ENCODE measurements at places on chromosomes 4 and X.

DNA sequence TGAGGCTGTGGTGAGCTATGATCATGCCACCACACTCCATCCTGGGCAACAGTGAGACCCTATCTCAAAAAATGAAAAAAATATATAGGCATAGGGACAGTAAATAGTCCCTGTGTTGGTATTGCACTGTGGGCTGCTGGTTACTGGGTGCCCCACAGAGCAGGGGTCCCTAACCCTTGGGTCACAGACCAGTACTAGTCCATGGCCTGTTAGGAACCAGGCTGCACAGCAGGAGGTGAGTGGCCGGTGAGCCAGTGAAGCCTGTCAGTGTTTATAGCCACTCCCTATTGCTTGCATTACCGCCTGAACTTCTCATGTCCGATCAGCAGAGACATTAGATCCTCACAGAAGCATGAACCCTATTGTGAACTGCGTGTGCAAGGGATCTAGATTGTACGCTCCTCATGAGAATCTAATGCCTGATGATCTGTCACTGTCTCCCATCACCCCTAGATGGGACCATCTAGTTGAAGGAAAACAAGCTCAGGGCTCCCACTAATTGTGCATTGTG lies 106.5 kb downstream of the TNIP2 start:
- DNase-seq = no peak

DNA sequence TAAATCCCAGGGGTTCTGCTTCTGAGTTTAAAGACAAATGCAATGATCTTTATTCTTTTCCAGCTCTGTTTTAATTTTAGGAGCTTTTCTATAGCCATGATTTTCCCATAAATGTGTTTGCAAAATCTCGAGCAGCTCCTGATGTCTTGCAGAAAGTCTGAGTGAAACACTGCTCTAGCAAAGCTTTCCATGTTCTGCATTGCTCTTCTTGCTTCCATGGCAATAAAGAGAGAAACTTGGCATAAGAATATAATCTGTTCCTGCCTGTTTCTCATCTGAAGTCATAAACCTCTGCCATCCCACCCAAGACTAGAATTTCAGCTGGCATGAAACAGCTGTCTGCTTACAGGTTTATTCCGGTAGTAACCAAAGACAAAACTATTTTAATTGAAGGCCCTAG lies 254.5 kb downstream of the SPRY1 start:
- no peak for DNase-seq

DNA sequence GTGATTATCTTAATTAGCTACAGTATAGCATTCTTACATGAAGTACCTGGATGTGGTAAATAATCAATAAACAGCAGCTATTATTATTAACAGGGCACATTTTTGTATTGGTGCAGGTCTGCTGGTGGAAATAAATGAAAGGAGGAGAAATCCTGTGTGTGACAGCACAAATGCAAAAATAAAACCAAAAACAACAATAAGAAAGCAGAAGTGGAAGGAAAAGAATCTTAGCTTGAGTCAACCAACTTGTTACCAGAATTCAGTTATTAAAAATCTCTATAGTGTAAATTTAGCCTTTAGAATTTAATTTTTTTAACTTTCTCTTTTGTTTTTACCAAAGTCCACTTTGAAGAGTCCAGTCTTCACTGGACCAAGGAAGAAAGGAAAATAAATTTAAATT lies 63.1 kb upstream of the LSM6 start:
- DNase-seq = no peak

DNA sequence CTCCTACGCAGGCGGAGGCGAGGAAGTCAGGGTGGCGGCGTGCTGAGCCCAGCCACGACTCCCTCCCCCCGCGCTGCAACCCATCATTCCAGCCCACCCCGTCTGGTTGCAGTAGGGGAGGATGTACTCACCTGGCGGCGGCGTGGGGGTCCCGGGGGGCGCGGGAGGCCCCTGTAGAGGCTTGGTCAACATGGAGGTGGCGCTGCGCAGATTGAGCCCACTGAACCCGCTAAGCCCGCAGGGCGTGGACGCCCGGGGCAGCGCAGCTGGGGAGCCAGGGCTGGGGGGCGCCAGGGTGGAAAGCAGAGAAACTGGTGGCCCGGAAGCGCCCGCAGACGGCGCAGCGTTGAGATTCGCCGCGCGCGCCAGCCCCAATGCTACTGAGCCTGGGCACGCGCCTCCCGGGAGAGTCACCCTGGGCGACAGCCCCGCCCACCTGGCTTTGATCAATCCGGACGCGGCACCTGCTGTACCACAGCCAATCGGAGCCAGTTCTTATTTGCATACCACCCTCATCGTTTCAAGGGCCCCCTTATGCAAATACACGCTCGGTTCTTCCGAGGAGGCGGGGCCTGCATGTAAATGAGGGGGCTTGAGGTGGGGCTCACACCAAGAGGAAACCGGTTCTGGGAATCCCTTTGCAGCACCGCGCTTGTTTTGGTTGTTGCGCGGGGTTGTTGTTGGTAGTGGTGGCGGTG lies at the start of gene PIM2:
TSS of gene PIM2 (minus strand) at position 382 of the 698 bp plus-strand sequence. CDS start at position 192, 190 bp downstream.
- peak; percentile 80 for DNase-seq

DNA sequence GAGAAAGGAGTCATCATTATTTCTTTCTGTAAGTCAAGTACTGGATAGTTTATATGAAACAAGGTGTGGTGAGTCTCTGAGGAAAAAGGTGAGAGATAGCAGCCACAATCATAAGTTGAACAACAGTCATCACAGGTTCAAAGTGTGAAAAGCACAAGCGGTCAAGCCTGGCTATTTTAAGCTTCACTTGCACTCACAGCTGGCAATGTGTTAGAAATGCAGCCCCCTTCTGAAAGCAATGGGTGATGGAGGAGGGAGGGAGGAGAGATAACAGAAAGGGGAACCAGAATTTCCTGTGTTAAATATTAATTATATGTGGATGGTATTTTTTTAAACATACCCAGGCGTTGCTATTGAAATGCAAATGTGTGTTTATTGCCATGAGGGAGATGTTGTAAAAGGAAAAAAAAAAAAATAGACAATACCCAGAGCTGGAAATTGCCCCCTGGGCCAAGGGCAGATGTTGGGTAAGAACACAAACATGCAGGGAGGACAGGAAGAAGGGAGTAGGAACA lies 26.9 kb upstream of the BMP3 start:
- no peak for DNase-seq

DNA sequence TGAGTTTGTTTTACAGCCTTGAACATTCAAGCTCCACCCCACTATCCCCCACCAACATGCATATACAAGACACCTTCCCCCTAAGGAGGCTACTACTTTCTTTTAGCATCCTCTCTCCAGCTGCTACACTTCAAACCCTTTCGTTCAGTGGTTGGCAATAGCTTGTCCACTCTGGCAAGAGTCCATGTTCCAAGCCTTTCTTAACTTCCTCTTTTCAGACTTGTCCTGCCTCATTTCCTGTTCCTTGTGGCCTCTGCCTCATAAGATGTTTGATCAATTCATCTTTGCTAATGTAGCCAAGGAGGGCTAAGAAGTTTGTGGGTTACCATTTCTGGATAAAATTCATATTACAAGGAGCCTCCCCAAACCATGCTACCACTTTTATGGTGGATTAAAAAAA lies 20.8 kb upstream of the ZCCHC12 start:
- DNase-seq = no peak

GRCh38 chrX:30589146-30589888 lies 11.8 kb upstream of the TASL start:
- DNase-seq = no peak

GRCh38 chrX:31717474-31717873 lies 645.6 kb upstream of the FTHL17 start:
- no peak for DNase-seq

GRCh38 chr4:55571806-55572205 lies 20.2 kb downstream of the PDCL2 start:
- DNase-seq = no peak

GRCh38 chr4:80139671-80140070 lies 57.6 kb upstream of the PRDM8 start:
- no peak for DNase-seq

DNA sequence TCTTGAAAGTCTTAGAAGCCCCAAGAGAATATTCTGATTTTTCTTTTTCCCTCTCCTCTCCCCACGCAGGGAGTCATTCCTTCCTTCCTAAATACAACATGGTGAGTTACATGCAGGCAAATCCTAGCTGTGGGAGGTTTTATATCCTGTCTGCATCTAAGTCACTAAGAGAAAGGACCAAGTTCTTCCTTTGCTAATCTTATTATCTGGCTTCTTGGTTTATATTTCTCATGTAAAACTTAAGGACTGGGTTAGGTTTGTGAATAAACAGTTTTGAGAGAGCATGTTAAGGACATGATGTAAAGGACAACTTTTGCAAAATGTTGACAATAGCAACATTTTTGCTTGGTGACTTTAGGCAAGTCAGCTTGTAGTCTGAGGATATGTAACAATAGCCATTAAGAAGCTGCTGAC lies 5.1 kb upstream of the CXCL9 start:
- DNase-seq = no peak

DNA sequence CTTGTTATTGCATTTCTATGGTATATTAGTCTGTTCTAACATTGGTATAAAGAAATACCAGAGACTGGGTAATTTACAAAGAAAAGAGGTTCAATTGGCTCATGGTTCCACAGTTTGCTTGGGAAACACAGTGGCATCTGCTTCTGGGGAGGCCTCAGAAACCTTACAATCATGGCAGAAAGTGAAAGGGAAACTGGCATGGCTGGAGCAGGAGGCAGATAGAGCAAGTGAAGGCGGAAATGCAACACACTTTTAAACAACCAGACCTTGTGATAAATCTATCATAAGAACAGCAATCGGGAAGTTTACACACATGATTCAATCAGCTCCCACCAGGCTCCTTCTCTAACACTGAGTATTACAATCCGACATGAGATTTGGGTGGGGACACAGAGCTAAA lies 346.6 kb upstream of the GNPDA2 start:
- DNase-seq = no peak

DNA sequence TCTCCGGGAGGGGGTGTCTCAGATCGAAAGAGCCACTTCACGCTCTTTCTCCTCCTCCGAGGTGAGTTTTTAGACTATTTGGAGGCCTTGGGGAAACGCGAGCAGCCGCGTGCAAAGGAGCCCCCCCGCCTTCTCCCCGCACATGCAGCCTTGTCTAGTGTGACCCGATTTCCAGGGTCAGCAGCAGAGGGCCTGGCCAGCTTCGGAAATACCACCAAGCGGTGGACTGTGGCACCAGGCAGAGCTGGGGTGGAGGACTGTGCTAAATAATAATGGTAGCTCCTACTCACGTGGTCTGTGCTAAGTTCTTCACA lies 79.3 kb upstream of the BCOR start:
- DNase-seq = no peak

DNA sequence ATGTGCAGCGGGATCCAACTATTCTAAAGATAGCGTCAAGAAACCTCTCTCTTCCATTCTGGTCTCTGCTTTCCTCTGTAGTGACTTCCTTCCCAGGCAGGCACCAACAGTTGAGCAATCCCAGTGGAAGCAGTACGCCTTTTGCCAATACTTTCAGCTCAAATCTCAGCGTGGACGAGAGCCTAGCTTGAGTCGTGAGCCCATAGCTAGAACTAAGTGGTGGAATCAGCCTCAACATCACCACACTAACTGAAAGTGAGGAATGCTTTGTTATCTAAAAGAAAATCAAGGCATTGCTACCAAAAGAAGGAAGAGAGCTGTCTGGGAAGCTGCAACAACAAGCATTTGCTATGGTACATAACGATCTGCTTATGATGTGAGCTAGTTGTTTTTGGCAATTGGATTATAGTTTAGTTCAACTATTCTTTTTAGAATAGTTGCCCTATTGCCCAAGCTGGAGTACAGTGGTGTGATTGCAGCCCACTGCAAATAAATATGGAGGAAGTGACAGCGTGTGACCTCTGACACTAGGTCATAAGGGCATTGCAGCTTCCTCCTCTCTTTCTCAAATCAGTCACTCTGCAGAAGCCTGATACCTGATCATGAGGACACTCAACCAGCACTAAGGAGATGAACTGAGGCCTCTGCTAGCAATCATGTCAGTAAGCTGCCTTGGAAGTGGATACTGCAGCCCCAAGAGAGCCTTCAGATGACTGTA lies 24.7 kb upstream of the FRYL start:
- no peak for DNase-seq

- no peak for DNase-seq
Observed at GRCh38 chr4:83929550-83929949, 393.6 kb downstream of the GPAT3 start.

GRCh38 chr4:83010111-83010521 lies 507 bp downstream of the LIN54 start:
- no peak for DNase-seq

- no peak for DNase-seq
Observed at GRCh38 chr4:119204916-119205315, 7.6 kb upstream of the USP53 start.

- no peak for DNase-seq
Observed at GRCh38 chr4:145709336-145709735, 29.4 kb downstream of the C4orf51 start.

- DNase-seq = no peak
Observed at GRCh38 chr4:153713866-153714646, 30.0 kb downstream of the TLR2 start.

GRCh38 chr4:123218981-123219380 lies 177.6 kb upstream of the SPRY1 start:
- no peak for DNase-seq

- no peak for DNase-seq
Observed at GRCh38 chr4:170001011-170001744, 25.0 kb downstream of the MFAP3L start.

- no peak for DNase-seq
Observed at GRCh38 chr4:185700048-185700447, 111.9 kb downstream of the SORBS2 start.

DNA sequence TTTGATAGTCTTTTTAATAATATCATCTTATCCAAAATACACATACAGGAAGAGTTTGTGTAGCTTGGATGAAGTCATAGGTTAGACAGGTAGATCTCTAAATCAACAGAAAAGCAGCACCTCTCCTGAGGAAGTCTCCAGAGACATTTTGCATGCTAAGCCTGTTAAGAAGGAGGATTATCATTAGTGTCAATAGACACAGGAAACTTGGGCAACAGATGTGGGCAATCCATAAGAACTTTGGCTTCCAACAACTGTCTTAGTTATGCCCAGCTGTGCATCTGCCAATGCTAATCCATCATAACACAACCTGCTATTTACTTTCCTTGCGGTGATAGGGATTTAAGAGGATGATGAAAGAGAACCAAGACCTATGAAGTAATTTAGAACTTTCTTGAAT lies 1052.6 kb downstream of the RPA4 start:
- no peak for DNase-seq

DNA sequence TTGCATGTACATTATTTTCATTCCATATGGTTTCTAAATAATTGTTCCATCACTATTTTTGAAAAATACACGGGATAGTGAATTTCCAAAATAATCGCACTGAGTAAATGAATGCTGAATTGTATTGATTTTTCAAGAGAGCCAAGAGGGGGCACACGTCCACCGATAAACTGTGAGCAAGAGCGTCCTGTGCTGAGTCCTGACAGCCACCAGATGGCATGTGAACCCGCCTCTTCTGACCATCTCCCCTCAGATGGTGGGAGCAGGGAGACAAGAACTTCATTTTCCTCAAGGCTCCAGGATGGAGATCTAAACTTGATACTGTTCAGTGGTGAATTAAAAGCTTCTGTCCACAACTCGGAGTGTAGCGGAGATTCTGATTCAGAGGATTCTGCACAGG lies 30.6 kb upstream of the IL9R start:
- no peak for DNase-seq

GRCh38 chr4:55931833-55932232 lies 16.9 kb upstream of the CEP135 start:
- DNase-seq = no peak

Measured in stimulated activated CD8-positive, alpha-beta memory T cell treated with anti-CD3 and anti-CD28 coated beads, Interleukin-4, amount 100 ng/mL, for 24 hours (primary cell).